Vagina (tissue), 2 donors: ENCODE measurements at places on chromosomes 16 and 17.

- no peak for DNase-seq
Measured at GRCh38 chr17:35849469-35850348, 19.0 kb downstream of the HEATR9 start.

- no peak for DNase-seq
Measured at GRCh38 chr17:67365738-67366192, 612 bp downstream of the PSMD12 start.

DNA sequence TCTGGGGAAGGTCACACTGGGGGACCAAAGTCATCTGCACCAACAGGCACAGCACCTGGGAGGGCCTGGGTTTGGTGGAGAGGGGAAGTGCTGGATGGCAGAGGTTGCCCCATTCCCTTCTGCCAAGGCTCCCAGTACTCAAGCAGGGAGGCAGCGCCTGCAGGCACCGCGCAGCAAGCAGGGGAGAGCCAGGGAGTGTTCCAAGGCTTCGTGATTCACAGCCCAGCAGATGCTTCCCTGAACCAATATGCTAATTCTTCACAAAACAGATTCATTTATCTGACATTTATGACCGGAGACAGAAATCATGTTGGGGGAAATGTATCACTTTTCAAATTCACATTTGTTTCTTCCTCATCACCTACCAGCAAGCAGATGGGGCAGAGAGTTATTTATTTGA is 13.4 kb upstream of the CDH5 start:
- DNase-seq = no peak

DNA sequence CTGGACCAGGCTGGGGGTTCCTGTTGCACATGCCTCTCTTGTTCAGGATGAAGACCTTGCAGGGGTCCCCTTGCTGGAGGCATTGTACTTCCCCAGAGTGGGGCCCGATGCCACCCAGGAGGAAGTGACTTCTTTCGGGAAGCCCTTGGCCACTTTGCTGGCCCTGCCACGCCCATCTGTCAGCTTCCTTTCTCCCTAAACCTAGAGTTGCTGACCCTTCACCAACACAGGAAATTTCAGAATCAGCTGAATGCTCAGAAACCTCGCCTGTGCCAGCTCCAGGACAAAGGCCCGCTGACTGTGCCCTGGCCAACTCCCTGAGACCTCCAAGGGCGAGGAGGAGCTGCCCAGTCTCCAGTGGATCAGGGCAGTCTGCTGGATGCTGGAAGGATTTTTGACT is 26.7 kb downstream of the WNT9B start:
- no peak for DNase-seq

GRCh38 chr16:65817066-65817465 is 549.4 kb upstream of the CDH5 start:
- no peak for DNase-seq
